ENCODE measurements at places on chromosomes 1 and 21. TPM values are rescaled to one million over a fixed set of nuclear protein-coding genes. Genes with fewer than 3 reads are reported as not detected.
A peak's percentile ranks its signal among the peaks of the same experiment; 100 is the strongest.

Gene NBPF12
- 15.0 TPM for total RNA-seq

Gene GUCA2A
- total RNA-seq: not detected

Gene DPT
- total RNA-seq: not detected

Gene CCDC24
- total RNA-seq: 34.7 TPM

GRCh38 chr1:42938645-42939615, 19.7 kb downstream of the SLC2A1 start:
- no peak for DNase-seq

DNA sequence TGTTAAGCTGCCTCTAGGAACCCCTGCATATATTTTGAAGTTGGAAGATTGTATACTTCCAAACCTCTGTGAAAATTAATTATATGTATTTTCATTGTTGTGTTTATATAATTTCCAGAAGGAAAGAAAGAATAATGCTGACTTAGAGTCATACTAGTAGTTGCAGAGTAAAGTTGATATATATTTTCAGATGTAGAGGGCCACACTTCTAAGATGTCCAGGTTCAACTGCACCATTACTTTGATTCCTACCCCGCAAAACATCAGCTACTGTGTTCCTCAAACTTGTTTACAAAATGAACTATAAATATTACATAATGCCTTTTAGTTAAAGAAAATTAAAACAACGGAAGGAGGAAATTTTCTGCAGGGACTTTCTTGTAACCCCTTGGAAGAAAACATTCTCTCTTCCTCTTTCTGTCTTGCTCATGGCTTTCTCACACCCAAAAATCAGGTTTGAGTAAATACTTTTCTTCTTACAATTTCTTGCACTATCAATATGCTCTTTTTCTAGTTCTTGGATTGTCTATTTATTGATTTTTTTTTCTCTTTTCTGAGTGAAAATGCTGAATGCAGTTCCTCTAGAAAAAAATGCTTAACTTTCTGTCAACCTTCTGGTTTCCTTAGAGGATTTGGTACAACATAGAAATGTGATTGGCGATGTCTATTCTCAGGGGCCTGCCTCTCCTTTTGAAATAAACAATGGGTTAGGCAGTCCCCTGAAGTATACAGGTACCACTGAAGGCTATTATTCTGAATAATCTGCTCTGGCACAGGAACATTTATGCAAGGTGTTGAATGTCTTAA, 867.8 kb downstream of the TTLL7 start:
- no peak for DNase-seq

Gene S100A9
- total RNA-seq: not detected

Gene ERICH3
- not detected for total RNA-seq

Gene NID1
- total RNA-seq: not detected

DNA sequence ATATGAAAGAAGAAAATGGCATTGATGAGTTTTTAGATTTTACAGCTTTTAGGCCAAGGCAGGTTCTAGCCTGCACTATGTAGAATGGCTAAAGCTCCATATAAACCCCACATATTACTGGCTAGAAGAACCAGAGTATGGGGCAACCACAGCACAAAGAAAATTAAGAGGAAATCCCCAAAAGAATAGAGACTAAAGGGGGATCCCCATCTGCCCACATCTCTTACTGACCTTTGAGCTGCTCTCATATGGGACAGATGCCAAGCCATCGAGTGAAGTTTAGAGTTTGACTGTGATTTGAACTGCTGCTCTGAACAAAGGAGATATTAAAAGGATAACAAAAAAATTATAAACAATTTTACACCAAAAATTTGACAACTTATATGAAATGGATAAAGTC, 102.2 kb upstream of the HAO2 start:
- no peak for DNase-seq

Gene SYCP1
- total RNA-seq: not detected

DNA sequence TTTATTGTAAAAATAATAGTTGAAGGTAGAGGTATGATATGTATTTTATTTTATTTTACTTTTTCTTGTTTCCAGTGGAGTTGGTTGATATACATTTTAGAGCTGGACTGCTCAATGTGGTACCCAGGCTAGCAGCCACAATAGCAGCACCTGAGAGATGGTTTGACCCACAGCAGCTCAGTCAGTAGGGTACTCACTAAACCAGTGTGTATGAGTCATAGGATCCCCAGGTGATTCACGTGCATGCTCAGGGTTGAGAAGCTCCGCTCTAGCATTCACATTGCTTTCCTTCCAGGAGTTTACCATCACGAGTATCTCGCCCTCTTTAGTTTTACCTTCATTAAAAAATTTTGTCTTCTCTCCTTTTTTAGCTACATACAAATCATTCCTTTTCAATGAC, 96.0 kb upstream of the PAXBP1 start:
- no peak for DNase-seq

Gene BRWD1
- total RNA-seq: 78.1 TPM

DNA sequence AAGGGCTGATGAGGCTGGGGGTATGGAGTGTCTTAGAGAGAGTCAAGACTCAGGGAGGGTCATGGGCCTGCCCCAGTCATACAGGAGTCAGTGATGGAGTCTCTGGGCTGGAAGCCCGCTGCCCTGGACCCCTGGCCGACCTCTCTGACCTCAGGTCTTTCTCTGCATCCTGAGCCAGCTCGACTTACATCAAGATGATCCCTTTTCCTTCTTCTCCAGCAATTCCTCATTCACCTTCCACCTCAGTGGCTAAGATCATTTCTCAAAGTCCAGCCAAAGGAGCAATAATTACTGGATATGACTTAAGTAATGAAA, 308.6 kb downstream of the MATN1 start:
- no peak for DNase-seq

GRCh38 chr1:77739235-77739634, 20.4 kb downstream of the USP33 start:
- peak; percentile 38 for DNase-seq

Gene LIPI
- total RNA-seq: not detected

Gene RPL5
- total RNA-seq: 2,490 TPM

Gene C8B
- total RNA-seq: not detected

GRCh38 chr1:115320377-115320776, 17.7 kb downstream of the NGF start:
- DNase-seq: no peak
